ENCODE measurements at places on chromosomes 13 and 19.

- DNase-seq, result no peak
Measured at GRCh38 chr19:44701228-44701627, 2.3 kb downstream of the CEACAM16 start.

GRCh38 chr19:45822716-45823115 is 7.6 kb upstream of the RSPH6A start:
- no peak for DNase-seq

DNA sequence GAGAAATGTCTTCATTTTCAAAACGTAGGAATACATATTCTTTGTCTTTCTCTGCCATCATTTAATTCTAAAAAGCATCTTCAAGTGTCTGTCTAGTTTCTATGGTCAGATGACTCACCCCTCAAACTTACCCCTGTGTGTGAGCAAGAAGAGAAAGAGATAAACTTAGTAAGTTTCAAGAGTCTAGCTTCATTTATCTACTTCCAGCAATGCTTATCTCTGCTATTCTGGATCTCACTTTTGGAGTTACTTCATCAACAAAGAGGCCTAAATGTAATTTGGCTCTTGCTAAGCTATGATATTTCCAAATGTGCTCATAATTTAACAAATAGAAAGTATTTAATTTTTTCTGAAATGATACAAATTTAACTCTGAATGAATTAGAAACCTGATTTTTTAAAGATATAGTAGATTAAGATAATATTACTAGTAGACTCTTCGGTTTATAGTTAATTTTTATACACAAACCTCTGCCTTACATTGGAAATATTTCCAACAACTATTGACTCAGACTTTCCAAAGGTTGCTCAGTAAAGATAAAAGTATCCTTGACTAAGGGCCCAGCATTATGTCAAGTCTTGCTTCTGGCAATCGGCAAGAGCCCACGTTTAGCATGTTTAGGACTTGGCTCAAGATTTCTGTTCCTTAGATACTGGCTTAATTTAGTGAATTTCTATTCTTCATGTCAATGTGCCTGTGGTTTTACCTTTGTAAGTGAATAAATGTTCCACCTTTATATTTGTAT is 1511.0 kb upstream of the SLC10A2 start:
- no peak for DNase-seq

DNA sequence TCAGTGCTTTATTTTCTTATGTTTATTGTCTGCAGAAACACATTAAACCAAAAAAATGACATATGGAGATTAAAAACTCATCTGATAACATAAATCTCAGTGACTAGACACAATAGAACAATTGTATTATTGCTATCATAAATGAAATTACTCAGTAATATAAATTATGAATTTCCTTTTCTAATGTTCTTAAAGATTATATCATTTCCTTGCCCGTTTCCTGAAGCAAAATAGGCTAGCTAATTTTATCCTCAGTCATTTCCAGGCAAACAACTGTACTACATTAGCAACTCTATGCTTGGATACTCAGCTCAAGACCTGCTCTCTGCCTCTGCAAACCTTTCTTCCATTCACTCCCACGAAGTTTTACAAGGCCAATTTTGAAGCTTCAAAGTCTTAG is 61.2 kb downstream of the RFC3 start:
- DNase-seq, result no peak

- peak; percentile 66 for DNase-seq
Measured at GRCh38 chr19:49875857-49876421, 1.2 kb downstream of the AKT1S1 start.

GRCh38 chr13:31351376-31351775 is 151.6 kb downstream of the B3GLCT start:
- no peak for DNase-seq

GRCh38 chr13:99385161-99385560 is 78.0 kb upstream of the GPR183 start:
- DNase-seq, result peak; percentile 20

DNA sequence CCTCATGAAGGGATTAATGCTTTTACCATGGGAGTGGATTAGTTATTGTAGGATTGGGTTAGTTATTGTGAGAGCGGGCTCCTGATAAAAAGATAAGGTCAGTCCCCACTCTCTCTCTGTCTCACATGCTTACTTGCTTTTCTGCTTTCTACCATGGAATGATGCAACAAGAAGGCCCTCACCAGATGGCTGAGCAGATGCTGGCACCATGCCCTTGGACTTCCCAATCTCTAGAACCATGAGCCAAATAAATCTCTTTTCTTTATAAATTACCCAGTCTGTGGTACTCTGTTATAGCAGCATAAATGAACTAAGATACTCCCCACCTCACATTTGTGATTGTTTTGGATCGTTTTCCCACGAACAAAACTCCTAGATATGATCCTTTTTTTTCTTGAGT is 353.8 kb downstream of the DNAJC15 start:
- no peak for DNase-seq

GRCh38 chr13:36421447-36421846 is 10.8 kb upstream of the CCNA1 start:
- no peak for DNase-seq

DNA sequence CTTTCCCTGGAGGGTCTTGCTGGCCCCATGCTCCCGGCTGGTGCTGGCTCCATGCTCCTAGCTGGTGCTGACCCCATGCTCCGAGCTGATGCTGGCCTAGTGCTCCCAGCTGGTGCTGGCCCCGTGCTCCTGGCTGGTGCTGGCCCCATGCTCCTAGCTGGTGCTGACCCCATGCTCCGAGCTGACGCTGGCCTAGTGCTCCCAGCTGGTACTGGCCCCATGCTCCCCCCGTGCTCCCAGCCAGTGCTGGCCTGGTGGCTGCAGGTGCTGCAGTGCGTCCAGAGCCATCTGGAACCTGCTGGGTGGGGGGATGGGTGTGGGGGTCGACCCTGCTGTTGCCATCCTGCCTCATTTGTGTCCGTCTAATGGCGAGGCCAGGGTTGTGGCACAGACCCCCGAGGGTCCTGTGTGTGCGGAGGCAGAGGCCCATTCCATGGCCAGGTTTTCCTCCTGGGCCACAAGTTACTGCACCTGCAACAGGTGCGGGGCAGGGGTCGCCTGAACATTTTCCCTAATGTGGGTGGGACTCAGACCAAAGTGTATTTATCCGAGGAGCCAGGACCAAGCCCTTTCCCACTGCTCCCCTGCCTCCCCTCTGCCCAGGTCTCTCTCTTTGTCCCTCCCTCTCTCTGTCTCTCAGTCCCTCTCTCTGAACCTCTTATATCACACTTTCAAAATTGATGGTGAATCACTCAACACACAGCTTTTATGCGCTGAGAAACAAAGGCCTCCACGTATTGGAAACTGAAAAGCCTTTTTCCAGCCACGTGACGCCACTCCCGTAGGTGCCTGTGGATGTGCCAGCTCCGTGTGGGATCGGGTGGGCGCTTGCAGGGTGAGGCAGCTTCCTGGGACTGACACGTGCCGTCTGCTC is 45.1 kb downstream of the MCF2L start:
- DNase-seq, result no peak

DNA sequence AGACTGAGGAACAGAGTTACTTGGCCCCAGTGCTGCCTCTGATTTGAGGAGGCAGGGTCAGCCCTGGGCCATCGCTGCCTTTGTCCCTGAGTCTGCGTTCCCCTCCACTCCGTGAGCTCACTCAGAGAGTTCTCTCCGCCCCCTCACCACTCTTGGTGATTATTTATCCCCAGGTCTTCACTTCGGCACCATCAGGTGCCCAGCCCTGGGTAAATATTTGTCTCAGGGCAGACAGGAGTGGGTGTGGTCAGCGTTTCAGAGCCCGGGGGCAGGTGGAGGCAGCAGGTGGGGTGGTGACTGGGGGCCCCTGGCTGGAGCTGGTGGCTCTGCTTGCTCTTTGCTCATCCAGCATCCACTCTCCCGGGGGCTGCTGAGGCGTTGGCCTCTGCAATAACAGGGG is 20.6 kb downstream of the PPP1R37 start:
- DNase-seq, result no peak

GRCh38 chr13:41356786-41357185 is 45.7 kb downstream of the NAA16 start:
- peak; percentile 62 for DNase-seq

DNA sequence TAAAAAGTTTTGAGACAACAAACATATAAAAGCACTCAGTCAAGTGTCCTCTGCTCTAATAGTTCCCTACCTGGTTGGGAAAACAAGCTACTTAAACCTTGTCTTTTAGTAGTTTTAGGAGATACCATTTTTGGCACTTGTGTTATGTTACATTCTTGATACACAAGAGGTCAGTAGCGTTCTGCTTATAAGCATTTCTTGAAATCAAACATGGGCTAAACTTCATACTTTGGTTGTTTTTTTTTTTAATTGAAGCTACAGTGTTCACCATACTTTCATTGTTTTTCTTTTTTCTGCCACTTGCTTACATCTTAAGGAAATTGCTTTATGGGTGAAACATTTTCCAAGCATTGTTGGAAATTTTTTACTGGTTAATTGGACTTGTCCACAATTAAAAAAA is 12.9 kb downstream of the NHLRC3 start:
- no peak for DNase-seq

DNA sequence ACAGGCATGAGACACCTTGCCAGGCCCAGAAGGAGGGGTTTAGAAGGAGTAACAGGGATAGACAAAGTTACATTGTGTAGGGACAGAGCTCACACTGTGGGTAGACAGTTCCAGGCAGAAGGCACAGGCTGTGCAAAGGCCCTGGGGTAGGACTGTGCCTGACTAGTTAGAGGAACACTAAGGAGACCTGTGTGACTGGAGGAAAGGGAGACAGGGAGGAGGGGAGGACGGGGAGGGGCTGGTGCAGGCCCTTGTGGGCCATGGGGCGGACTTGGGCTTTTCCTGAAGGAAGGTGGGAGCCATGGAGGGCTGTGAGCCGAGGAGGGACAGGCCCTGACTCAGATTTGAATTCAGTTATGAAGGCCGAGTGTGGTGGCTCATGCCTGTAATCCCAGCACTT is 14.6 kb upstream of the GNA11 start:
- no peak for DNase-seq

- no peak for DNase-seq
Measured at GRCh38 chr13:80012251-80012650, 328.7 kb downstream of the SPRY2 start.

DNA sequence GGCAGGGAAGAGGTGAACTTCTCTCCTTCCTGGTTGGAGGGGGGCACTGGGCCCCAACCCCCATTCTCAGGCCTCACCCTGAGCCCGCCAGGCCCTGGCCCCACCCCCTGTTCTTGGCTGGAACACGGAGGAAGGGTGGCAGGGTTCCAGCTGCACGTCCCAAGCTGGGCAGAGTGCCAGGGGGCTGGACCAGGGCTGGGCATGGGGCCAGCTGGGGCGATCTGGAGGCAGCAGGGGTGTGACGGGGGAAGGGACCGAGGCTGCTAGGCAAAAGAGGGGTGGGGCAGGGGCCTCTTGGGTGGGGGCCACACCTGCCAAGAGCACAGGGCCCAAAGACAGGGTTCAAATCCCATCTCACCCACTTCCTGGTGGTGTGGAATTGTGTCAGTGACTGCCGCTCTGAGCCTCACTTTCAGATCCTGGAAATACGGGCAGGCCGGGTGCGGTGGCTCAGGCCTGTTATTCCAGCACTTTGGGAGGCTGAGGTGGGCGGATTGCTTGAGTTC is 2.2 kb downstream of the HIF3A start:
- DNase-seq, result no peak

GRCh38 chr19:32415246-32415645 is 9.7 kb downstream of the DPY19L3 start:
- DNase-seq, result no peak

- DNase-seq, result no peak
Measured at GRCh38 chr13:20824762-20825476, 51.2 kb upstream of the EEF1AKMT1 start.

DNA sequence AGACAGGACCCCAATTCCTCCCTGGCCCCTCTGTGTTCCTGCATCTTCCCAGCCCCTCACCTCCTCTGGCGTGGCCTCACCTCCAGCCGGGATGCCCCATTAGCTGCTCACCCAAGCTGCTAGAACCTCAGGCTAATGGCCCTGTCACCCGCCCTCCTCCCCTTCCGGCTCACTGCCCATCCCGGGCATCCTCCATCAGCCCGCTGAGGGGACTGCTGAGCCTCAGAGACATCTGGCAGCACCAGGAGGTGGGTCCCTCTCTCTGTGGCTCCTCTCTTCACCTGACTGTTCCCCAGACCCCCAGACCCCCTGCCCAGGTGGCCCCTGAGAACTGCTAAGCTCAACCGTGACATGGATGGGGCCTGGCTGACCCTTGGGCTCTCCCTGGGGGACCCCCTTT is 2.9 kb downstream of the FFAR1 start:
- peak; percentile 14 for DNase-seq

DNA sequence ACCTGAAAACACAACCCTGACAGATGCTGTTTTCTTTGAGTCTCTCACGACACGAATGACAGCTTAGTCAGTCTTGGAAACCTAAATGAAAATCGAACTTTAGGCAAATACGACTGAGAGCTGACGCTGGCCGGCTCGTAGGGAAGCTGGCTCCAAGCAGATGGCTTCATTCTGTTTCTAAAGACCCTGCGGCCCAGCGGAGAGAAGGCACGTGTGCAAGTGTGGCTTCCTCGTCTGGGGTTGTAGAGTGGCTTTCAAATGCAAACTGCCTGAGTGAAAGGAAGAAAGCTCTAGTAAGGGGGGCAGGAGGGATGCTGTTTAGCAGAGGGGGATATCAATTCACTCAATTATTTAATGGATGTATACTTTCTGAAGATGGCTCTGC is 26.1 kb upstream of the TIMM44 start:
- no peak for DNase-seq

- no peak for DNase-seq
Measured at GRCh38 chr13:63433546-63434150, 2018.0 kb upstream of the PCDH20 start.

DNA sequence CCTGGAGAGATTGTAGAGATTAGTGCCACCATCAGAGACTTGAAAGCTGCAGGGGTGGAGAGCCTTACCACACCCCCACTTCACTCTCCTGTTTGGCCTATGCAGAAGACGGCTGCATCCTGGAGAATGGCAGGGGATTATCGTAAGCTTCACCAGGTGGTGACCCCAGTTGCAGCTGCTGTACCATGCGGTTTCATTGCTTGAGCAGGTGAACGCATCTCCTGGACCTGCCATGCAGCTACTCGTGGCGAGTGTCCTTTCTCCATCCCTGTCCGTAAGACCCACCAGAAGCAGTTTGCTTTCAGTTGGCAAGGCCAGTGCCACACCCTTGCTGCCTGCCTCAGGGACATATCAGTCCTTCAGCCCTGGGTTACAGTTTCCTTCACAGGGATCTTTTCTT is 21.2 kb downstream of the PPP5C start:
- no peak for DNase-seq

GRCh38 chr19:16619457-16619856 is 8.5 kb downstream of the MED26 start:
- no peak for DNase-seq

- no peak for DNase-seq
Measured at GRCh38 chr13:114334305-114335053, 20.2 kb downstream of the CHAMP1 start.

DNA sequence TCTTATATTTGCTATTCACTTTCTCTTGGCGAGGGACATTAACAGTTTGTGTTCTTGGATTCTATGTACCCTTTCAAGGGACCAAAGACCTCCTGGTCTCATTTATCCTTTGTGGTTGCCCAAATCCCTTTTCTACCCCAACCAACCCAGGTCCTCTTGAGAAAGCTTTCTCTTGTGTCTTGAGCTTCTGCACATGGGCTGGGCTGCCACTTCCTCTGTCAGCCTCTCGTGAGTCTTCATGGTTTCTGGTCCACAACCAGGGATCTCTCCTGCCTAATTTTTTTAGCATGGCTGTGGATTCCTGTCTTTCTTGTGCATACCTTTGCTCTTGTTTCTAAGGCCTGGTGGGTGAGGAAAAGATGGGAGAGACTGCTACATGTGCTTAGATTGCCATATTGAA is 14.9 kb downstream of the TIMM13 start:
- DNase-seq, result no peak

Data from activated T-cell treated with anti-CD3 and anti-CD28 coated beads, Interleukin-2, amount 50 U/mL, for 1 hour (primary cell).